ENCODE measurements at places on chromosomes 4 and X. TPM values are rescaled to one million over a fixed set of nuclear protein-coding genes. Genes with fewer than 3 reads are reported as not detected.

Gene IL3RA
- not detected for total RNA-seq

Gene VCX
- not detected for total RNA-seq

Gene ZNF157
- 0.14 TPM for total RNA-seq

Gene SPIN2A
- 0.07 TPM for total RNA-seq

Gene GPR50
- total RNA-seq, result not detected

Gene FHIP1A
- 18.4 TPM for total RNA-seq

Gene USP17L18
- not detected for total RNA-seq

Gene SSX2
- not detected for total RNA-seq

Gene ASMT
- total RNA-seq, result not detected

Gene H2BW2
- total RNA-seq, result not detected

Gene SSX4
- total RNA-seq, result not detected

Gene CLIC2
- not detected for total RNA-seq

Gene GPRIN3
- total RNA-seq, result not detected

Gene NRK
- 0.35 TPM for total RNA-seq

Gene PASD1
- not detected for total RNA-seq

Gene NPY1R
- not detected for total RNA-seq

Gene F11
- total RNA-seq, result not detected

Gene CENPI
- total RNA-seq, result 16.1 TPM

Gene UGT2B11
- total RNA-seq, result not detected

Gene CT47A7
- total RNA-seq, result not detected

Gene NSG1
- 36.9 TPM for total RNA-seq

Gene TMPRSS11A
- total RNA-seq, result 1.4 TPM

Gene GUCY1A1
- total RNA-seq, result 6.9 TPM

Gene TNIP3
- total RNA-seq, result not detected

Gene LRRC66
- not detected for total RNA-seq

Gene CCDC149
- total RNA-seq, result 2.8 TPM

Gene FUNDC2
- 32.9 TPM for total RNA-seq

Gene ARMCX1
- 8.4 TPM for total RNA-seq

Gene FGD1
- total RNA-seq, result 10.0 TPM

Gene GPC4
- 3.3 TPM for total RNA-seq

Gene CSN1S1
- total RNA-seq, result not detected

Gene ANXA3
- 125 TPM for total RNA-seq

Gene ADAD1
- not detected for total RNA-seq

Data from airway epithelial cell (primary cell).